ENCODE measurements at places on chromosomes 1 and 21.

GRCh38 chr1:53286955-53287354, 40.9 kb downstream of the LRP8 start:
- no peak for ATAC-seq

- no peak for ATAC-seq
Observed at GRCh38 chr1:237670302-237670701, 220.4 kb downstream of the ZP4 start.

GRCh38 chr1:89199525-89200031, 836 bp upstream of the GBP4 start:
- ATAC-seq = no peak

DNA sequence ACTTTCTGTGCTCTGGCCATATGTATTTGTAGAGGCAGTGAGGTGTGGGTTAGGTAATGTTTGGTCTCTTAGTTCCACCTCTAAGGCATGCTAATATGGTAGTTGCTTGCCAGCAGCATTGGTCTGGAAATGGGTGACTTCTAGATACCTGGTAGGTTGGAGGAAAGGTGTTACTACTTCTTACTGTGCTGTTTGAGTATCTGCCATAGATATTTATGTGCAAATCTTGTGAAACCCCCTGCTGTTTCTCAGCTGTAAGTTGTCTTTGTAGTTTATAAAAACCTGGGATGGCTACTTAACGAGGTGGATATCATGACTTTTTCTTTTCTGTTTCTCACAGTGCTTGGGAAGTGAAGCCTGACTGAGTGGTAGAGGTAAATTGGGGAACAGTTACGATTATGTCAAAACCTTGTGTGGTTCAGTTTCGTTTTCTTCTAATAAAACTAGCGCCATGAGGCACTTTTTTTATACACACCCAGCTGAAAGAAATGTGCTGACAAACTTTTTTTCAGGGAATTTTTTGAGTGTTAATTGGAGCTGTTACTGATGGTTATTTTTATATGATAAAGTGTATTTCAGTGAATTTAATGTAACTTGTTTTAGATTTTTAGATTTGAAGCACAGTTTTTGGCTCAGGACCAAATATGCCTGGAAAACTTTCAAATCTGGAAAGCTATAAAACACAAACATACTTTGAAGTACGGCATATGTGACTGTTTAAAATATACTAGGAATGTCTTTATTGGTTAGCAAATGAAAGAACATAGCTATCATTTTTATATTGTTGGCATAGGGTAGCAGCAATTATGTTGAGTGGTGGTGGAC, 42.1 kb downstream of the CAMSAP2 start:
- ATAC-seq = no peak

DNA sequence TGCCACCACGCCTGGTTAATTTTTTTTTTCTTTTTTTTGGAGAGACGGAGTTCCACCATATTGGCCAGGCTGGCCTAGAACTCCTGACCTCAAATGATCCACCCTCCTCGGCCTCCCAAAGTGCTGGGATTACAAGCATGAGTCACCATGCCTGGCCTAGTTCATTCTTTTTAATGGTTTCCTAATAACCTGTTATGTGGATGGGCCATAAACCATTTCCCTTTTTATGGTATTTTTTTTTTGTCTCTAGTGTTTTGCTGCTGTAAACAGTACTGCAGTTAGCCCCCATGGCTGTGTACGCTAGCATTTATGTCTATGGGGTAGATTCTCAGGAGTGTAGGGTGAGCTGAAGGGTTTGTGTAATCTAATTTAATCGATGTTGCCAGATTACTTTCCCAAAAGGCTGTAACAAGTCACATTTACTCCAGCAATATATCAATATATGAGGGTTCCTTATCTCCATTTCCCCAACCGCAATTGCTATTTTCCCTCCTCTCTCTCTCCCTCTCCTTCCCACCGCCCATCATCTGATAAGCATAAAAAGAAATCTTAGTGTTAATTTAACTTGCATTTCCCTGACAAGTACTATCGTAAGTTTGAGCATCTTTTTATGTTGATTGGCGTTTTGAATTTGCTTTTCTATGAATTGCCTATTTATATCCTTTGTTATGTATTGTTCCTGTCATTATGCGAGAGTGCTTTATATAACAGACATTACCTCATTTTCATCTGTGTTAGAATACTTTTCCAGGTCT, 28.7 kb downstream of the RCSD1 start:
- ATAC-seq = no peak

DNA sequence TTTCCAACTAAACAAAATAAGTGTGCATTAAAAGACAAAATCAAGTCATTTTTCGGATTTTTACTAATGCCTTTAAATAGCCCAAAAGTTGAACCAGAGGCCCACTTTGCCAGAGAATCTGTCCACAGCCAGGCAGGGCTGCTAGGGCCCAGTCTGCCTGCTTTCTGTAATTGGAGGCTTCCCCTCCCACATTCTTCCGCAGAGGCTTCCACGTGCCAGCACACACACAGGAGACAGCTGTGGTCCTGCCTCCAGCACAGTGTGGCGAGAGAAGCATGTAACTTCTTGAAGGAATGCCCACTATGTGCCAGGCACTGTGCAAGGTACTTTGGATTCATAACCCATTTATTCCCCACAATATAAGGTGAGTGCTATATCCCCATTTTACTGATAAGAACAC, 11.3 kb upstream of the PDZK1IP1 start:
- no peak for ATAC-seq
